ENCODE measurements at places on chromosomes 6 and 20.

DNA sequence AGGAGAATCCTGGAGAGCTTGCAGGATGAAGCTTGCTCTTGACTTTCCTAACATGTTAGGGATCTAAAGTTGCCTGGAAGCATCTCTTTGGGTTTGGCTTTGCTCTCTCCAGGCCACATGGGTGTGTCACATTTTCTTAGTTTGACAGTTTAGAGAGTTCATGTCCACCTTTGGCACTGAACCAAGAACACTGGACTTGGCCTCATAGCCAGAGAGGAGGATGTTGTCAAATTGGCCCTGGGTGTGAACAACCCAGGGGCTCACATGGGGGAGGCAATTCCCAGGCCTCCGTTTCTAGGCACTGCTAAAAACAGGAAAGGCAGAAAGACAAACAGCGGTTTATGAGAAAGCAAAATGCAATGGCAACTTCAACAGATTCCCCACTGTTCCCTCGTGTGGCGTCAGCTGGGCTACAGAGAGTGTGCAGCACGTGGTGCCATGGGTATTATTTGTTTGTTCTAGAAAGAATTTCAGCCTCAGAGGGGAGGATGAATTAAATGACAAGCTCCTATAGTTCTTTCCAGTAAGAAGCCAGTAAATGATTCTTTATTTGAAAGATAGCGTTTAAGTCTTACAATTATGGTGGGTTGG is 93.9 kb downstream of the CLIC5 start:
- no peak for DNase-seq

DNA sequence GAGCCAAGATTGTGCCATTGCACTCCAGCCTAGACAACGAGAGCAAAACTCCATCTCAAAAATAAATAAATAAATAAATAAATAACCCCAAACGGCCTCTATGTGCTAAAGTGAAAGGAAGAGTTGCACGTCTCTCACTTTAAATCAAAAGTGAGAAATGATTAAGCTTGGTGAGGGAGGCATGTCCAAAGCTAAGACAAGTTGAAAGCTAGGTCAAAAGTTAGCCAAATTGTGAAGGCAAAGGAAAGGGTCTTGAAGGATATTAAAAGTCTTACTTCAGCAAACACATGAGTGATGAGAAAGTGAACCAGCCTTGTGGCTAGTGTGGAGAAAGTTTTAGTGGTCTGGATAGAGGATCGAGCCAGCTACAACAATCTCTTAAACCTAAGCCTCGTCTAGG is 14.3 kb downstream of the ZBP1 start:
- no peak for DNase-seq

GRCh38 chr20:51029556-51029955 is 6.6 kb upstream of the KCNG1 start:
- no peak for DNase-seq

GRCh38 chr6:42724825-42725224 is 2.4 kb upstream of the PRPH2 start:
- DNase-seq = no peak

- peak; percentile 38 for DNase-seq
These were observed 22.9 kb upstream of the JAG1 start for GRCh38 chr20:10696650-10697049.

DNA sequence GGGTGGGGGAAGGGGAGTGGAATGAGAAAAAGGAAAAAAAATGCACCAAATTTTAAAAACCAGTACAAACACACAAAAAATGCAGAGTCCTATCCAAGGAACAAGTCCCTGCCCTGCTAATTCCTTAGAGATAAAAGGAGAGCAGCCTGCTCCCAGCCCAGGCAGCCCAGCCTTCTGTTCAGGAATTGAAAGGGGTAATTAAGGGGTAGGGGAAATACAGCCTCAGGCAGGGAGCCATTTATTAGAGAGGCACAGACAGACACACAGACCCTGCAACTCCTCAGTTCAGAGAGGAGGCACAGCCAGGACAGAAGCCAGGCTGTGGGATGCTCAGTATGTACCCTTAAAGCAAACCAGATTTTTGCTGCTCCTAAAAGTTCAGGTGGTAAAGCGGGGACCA is 137.2 kb downstream of the EYA2 start:
- DNase-seq = no peak

DNA sequence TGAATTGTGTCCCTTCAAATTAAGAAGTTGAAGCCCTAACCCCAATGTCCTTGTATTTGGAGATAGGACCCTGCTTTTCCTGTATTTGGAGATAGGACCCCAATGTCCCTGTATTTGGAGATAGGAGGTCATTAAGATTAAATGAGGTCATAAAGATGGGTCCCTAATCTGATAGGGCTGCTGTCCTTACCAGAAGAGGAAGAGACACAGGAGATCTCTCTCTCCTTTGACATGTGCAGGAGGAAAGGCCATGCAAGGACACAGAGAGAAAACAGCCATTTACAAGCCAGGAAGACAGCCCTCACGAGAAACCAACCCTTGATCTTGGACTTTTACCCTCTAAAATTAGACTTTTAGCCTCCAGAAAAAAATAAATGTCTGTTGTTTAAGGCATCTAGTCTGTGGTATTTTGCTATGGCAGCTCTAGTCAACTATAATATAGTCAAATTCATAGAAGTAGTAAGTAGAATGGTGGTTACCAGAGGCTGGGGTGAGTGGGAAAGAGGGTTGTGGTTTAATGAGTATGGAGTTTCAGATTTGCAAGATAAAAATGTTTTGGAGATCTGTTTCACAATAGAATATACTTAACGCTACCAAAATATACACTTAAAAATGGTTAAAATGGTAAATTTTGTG is 59.3 kb downstream of the UBE3D start:
- DNase-seq = peak; percentile 86

DNA sequence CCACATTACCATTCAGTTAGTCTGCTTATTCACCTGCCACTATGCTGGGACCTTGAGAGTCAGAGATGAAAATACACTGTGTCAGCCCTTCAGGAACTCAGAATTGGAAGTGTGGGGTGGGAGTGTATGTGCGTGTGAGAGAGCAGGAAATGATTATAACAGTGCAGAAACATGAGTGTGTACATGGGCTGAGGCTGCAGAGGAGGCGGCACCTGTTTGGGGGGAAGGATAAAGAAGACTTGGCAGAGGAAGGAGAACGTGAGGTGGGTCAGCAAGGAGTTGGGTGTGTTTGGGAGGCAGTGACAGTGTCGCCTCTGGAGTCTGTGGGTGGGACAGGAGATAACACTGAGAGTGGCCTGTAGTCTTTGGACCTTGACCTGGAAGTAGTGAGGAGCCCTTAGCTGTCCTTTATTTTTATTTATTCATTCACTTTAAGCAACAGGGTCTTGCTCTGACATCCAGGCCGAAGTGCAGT is 3.1 kb downstream of the CHMP4B start:
- DNase-seq = no peak

DNA sequence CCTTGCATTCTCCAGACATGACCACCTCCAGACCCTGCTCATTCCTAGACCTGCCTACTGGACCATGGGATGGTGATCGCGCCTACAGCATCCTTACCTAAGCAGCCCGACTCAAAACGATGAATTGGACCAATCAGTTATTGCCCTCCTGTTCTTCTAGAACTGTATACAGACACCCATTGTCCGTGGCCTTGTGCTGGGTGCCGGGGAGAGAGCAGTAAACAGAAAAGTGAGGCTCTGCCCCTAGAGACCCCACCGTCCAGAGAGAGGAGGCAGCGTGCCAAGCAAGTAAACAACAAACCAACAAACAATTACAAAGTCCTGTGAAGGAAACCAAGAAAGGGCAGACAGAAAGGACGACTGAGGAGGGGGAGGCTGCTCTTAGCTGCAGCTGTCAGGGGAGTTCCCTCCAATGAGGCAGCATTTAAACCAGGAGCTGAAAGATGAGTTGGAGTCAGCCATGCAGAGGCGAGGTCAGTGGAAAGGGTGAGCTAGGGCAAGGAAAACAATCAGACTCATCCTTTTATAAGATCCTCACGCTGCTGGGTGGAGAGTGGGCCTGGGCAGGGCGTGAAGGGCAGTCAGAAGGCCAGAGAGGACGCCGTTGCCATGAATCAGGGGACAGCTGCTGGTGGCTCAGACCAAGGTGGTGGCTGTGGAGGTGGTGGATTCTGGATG is 37.6 kb upstream of the BLCAP start:
- no peak for DNase-seq

DNA sequence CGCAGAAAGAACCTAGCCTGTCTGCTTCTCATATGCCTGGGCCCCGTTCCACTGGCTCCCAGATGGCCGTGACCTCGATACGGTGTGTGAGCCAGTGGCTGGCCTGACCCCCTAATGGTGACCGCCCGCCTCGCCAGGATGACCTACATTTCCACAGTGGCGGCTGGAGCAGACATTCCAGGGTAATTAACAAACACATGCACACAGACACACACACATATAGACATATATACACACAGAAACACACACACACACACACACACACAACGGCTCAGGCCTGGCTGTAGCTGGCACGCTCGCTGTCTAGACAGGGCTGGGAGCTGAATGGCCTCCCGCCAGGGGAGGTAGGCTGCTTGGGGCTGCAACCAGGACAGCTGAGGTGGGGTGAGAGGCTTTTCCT is 227.1 kb downstream of the ANKRD60 start:
- DNase-seq = no peak

GRCh38 chr20:44089987-44090674 is 96.9 kb downstream of the JPH2 start:
- peak; percentile 78 for DNase-seq

DNA sequence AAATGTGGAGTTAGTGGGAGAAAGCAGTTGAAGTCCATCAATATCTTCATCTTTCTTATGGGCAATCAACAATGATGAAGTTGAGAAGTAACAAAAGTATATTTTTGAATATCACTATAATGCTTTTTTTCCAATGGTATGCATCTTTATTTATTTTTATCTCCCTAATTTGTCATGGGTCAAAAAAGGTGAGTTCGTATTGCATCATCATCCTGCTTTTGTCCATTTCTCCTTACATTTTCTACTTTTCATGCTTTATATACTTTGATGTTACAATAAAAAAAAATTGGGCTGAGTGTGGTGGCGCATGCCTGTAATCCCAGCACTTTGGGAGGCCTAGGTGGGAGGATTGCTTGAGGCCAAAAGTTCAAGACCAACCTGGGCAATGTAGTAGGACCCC is 101.2 kb upstream of the STXBP5 start:
- DNase-seq = no peak

DNA sequence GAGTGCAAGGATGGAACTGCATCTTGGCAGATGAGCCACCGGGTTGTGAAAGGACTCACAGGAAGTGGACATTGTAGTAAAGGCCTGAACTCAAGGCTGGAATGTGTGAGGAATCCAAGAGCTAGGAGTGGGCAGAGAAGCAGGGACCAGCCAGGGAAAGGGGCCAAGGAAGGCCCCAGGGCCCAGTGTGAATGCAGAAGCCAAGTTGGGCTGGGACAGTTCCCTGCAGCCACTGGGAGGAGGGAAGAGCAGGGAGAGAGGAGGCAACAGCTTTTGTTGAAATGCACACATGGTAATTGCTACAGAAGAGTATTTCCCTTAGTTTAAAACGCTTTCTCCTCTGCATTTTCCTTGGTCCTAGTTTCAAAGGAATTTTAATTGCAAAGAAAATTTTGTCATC is 34.6 kb downstream of the CDH22 start:
- no peak for DNase-seq

DNA sequence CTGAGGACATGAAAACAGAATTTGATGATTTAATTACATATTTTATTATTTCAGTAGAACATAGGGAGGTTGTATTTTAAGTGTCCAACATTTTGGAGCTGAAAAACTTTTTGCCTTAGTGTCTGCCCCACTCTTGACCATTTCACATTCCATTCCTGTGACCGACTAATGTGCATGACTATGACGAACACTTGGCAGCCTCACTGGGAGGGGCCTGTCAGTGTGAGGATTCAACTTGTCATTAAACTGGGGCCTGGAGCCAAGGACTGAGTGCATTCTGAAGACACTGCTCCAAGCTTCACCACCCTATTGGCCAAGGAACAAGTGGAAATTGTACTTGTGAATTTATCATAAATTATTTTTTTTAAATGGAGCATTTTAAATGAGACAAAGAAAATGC is 661.3 kb downstream of the BCKDHB start:
- DNase-seq = no peak

DNA sequence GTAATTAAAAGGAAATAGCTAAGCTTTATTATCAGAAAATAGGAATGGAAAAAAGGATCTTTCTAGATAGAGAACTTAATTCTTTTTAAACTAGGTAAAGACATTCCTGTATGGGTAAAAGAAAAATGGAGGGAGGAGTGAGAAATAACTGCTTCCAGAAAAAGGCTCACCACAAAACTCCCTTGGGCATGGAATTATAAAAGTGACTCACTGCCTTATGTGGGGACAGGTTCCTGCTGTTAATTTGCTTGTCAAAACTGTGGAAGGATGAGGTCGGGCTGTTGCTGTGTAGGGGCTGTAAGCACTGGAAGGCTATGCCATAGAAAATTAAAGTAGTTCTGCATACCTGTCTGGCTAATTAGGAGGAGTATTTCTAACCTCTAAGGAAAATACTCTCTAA is 158.7 kb downstream of the UBE3D start:
- no peak for DNase-seq

DNA sequence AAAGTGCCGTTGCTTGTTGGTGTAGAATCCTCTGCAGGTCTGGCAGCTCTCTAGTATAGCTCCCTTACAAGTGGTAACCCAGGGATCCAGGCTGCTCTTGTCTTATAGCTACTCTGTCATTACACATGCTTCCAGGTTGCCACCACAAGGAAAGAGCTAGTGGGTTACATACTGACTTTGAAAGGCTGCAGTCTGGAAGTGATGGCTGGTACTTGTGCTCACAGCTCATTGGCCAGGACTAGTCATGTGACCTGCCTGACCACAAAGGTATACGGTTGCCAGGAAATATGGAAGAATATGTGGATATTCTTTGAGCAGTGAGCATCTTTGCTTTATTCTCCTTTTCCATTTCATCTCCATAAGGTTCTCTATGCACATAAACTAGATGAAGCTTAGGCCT is 46.0 kb downstream of the RREB1 start:
- DNase-seq = no peak

- DNase-seq = peak; percentile 22
These were observed 129.6 kb downstream of the CD24 start for GRCh38 chr6:106844930-106845329.

DNA sequence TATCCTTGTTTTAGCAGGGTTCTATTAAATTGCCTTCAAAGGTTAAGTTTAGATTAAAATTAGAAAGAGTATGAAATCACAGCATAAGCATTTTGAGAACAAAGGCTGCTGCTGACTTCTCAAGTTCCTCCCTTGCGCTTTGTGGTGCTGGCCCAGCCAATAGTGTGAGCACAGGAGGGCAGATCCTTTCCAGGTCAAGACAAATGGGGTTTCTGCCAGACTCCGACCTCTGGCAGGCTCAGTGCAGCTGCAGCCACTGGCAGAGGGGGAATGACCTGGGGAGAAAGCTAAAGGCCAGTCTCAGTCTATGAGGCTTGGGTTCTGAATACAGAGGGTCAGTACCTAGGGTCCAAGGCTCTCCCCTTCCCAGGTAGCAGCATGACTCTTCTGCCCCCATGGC is 27.0 kb downstream of the CLIC5 start:
- no peak for DNase-seq

GRCh38 chr20:48231253-48231930 is 446.1 kb upstream of the SULF2 start:
- no peak for DNase-seq

- DNase-seq = peak; percentile 18
These were observed 51.3 kb upstream of the ARMC2 start for GRCh38 chr6:108796875-108797274.

Data from OCI-M1 (cell line).